ENCODE measurements at places on chromosomes 16 and 17.
A peak's percentile ranks its signal among the peaks of the same experiment; 100 is the strongest.

- no peak for DNase-seq
Measured at GRCh38 chr17:30158896-30159625, 42.4 kb downstream of the NSRP1 start.

- no peak for DNase-seq
Measured at GRCh38 chr17:6299275-6299674, 135.6 kb downstream of the AIPL1 start.

- no peak for DNase-seq
Measured at GRCh38 chr17:15409721-15410250, 57.6 kb downstream of the CDRT4 start.

- no peak for DNase-seq
Measured at GRCh38 chr17:50481648-50482047, 3.0 kb downstream of the RSAD1 start.

DNA sequence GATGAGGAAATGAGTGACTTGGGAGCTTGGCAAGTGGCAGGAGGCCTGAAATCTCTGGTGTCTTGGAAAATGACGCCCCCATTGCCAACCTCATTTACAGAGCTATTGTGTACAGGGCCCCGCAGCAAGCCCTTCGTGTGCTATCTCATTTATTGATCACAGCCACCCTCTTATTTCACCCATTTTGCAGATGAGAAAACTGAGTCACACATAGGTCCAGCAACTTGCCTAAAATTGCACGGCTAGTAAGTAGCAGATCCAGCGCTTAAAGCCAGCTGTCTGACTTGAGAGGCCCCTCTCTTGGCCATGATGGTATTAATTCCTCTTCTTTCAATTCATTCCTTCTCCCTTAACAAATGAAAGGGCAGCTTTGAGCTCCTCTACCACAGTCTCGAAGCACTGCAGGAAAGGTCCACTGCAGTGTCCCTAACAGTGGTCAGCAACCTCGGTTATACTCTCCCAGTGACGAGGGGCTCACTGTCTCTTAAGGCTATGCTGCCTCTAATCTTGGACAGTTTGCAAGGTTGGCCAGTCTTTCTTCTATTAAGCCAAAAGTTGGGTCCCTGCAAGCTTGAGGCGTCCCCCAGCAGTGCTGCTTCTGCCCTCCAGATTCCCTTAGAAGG is 162.2 kb downstream of the COPRS start:
- no peak for DNase-seq

GRCh38 chr17:82729479-82730260 is 5.7 kb upstream of the FN3K start:
- DNase-seq = no peak

DNA sequence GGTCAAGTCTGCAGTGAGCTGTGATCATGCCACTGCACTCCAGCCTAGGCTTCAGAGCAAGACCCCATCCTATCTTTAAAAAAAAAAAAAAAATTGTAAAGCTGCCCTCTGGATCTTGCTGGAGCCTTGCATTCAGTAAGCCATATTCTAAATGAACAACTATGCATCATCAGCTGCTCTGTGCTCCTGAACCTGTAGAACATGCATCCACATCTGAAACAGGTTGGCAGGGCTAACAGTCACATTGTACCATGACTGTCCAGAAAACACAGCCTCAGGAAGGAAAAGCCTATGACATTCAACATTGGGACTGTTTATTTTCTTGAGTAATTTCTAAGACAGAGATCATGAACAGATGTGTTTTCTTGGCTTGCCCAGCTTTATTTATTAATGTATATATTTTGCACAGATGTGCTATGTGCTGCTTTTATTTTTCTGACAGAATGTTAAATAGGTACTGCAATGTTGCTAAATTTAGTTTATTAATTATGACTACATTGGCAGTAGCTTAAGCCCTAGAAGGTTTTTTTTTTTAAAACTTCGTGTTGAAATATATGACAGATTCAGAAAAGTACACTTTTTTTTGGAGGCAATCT is 19.8 kb downstream of the ACSF2 start:
- no peak for DNase-seq

GRCh38 chr16:228151-228851 is 948 bp downstream of the LUC7L start:
- DNase-seq = no peak

DNA sequence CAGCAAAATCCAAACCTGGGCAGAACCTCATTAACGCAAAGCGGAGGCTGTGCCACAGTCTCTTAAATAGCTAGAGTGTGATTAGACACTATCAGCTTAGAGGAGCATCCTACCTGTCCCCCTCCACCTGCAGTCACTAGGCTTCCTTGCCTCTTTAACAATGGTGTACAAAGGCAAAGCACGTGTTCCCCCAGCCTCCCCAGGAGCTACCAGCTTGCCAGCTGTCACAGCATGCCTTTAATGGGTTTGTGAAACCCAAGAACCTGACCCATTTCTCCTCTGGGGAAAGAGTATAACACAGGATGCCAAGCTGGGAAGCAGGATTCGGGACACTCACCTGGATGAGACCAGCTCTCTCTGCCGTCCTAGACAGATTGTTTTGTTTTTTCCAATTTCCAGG is 37.2 kb upstream of the TBX2 start:
- no peak for DNase-seq

DNA sequence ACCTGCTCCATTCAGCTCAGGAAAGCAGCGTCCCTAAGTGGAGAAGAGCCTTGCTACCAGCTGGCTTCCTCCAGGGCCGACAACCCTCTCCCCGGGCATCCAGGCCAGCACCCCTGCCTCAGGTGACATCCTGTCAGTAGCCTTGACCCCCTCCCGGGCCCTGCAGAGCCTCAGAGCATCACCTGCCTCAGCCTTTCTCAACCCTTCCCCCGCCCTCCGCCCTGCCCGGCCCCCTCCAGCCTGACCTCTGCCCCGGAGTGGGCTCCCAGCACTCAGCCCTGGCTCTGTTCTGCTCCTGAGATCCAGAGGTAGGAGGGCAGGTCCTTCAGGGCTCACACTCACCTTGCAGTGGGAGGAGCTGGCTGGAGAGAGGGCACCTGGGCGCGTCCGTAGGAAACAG is 73.8 kb upstream of the METRNL start:
- no peak for DNase-seq

DNA sequence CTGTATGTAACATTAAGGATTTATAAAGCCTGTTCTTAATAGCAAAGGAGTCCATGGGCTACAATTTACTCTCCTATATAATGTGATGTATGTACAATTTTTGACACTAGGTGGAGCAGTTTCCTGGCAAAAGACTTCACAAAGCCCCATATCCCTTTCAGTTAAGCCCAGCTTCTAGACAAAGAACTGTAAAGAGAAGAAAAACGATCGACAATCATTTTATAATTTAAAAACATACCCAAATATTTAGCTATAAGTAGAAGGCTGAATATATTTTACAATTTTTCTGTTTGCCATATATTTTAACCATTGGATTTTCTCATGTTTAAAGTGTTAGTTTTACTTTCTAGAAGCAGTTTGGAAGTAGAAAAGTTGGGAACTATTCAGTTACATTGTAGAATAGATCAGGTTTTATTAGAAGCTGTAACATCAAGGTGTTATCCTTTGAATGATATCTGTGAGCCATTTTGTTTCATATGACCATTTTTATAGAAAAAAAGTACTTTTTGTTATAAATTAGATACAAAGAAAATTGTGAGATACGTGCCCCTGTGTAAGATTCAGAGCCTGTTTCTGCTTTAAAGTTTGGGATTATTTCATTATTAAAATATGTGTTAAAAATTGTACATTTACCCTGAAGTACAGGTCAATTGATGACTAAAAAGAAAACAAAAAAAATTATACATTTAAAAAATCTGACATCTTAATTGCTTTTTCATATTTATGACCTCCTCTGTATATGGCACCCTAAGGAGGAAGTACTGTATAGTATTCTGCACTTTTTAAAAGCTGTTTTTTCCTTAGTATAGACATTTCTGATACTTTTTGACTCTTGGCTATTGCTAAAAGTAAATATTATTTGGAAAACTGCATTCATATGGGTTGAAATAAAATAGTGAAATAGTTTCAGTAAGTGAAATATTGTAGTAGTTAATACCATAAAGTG is 46.3 kb downstream of the VMP1 start:
- DNase-seq = no peak

DNA sequence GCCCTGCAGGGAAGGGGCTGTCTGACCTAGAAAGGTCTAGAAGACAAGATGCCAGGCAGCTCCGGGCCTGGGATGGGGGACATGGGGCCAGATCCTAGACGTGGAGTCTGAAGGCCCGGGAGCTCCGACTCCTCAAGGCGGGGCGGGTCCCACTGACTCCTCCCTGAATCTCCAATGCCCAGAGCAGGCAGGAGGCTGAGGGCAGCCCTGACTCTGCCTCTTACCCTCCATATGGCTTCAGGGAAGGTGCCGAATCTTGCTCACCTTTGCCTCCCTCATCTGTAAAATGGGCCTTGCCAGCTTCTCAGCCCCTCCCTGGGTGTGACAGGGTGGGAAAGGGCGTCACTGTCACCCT is 14.8 kb downstream of the VASN start:
- DNase-seq = no peak

- no peak for DNase-seq
Measured at GRCh38 chr16:55480228-55480655, 1.2 kb downstream of the MMP2 start.

GRCh38 chr17:58331815-58332777 is 3.5 kb upstream of the TSPOAP1 start:
- DNase-seq = peak; percentile 10

- DNase-seq = peak; percentile 43
Measured at GRCh38 chr17:66302761-66303626, 581 bp downstream of the PRKCA start.

GRCh38 chr17:81471818-81472456 is 40.7 kb downstream of the ACTG1 start:
- no peak for DNase-seq

GRCh38 chr17:36485805-36486203 is 677 bp upstream of the ZNHIT3 start:
- DNase-seq = no peak

GRCh38 chr17:55330344-55330933 is 65.7 kb downstream of the HLF start:
- DNase-seq = no peak

DNA sequence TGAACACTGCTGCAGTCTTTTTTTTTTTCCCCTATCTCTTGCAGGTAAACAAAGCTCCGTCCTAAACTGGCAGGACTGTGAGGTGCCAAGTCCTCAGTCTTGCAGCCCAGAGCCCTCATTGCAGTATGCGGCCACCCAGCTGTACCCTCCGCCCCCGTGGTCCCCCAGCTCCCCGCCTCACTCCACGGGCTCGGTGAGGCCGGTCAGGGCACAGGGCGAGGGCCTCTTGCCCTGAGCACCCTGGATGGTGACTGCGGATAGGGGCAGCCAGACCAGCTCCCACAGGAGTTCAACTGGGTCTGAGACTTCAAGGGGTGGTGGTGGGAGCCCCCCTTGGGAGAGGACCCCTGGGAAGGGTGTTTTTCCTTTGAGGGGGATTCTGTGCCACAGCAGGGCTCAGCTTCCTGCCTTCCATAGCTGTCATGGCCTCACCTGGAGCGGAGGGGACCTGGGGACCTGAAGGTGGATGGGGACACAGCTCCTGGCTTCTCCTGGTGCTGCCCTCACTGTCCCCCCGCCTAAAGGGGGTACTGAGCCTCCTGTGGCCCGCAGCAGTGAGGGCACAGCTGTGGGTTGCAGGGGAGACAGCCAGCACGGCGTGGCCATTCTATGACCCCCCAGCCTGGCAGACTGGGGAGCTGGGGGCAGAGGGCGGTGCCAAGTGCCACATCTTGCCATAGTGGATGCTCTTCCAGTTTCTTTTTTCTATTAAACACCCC is 13.8 kb downstream of the IL34 start:
- no peak for DNase-seq

- DNase-seq = no peak
Measured at GRCh38 chr17:35407531-35407930, 24.8 kb downstream of the SLFN12 start.

DNA sequence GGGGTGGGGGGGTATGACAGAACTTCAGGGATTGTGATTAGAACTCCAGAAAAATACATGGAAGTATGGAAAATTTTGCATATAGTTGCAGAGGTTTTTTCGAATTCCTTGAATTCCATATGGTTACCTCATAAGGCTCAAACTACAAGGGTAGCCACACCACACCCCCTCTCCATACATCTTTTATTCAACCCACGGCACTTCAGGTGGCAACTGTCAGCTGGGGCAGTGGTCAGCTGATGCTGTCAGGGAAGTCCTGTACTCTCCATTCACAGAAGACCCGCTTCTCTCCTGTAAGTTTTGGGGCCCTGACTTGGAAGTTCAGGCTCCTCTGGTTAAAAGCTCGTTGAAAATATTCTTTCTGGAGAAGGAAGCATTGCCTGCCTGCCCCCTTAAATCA is 57.5 kb upstream of the CLEC19A start:
- DNase-seq = no peak

- DNase-seq = no peak
Measured at GRCh38 chr16:77610496-77610895, 111.8 kb upstream of the NUDT7 start.

GRCh38 chr17:4969551-4970173 is 2.0 kb upstream of the SPAG7 start:
- DNase-seq = no peak

DNA sequence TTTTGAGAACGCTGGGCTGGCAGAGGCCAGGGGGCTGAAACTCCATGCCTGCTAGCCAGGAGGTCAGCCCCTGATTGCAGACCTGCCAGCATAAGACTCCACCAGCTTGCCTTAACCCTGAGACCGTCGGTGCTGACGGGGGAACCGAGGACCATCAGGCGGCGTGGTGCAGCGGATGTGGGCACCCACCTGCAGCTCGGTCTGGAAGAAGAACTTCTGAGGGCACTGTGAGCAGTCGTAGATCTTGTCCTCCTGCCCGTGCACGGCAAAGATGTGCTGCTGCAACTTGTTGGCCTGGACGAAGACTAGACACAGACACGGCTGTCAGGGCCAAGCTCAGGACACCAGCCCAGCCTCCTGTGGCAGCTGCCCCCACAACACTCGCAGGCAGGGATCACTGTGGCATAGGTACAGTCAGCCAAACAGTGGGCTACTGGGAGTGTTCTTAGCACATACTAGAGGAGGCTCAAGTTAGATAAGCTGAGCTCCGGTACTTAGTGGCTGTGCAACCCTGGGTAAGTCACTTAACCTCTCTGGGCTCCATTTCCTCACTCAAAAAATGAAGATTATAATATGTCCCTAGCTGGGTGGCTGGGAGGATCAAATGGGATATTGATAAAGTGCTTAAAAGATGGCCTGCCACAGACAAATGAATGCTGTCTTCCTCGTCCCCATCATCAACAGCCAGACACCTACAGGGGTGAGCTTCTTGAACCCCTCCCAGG is 150.0 kb downstream of the C16orf78 start:
- DNase-seq = no peak

GRCh38 chr17:76250141-76250540 is 9.8 kb upstream of the RNF157 start:
- no peak for DNase-seq
